ENCODE measurements at places on chromosomes 4 and X.

DNA sequence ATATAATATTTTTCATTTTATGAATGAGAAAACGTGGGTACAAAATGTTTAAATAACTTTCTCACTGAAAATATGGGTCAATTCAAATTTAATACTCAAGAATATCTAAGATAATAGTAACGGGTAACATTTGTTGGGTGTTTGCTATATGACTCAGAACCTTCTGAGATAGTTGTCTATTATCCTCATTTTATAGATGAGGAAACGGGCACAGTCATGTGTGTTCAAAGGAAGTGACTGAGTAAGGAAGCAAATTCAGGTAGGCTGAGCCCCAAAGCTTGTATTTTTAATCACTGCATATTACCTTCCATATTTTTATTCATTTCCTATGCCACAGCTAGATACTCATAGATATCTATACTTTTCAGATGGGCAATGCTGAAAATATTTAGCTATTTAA, 12.2 kb upstream of the CAMK2D start:
- no peak for DNase-seq

DNA sequence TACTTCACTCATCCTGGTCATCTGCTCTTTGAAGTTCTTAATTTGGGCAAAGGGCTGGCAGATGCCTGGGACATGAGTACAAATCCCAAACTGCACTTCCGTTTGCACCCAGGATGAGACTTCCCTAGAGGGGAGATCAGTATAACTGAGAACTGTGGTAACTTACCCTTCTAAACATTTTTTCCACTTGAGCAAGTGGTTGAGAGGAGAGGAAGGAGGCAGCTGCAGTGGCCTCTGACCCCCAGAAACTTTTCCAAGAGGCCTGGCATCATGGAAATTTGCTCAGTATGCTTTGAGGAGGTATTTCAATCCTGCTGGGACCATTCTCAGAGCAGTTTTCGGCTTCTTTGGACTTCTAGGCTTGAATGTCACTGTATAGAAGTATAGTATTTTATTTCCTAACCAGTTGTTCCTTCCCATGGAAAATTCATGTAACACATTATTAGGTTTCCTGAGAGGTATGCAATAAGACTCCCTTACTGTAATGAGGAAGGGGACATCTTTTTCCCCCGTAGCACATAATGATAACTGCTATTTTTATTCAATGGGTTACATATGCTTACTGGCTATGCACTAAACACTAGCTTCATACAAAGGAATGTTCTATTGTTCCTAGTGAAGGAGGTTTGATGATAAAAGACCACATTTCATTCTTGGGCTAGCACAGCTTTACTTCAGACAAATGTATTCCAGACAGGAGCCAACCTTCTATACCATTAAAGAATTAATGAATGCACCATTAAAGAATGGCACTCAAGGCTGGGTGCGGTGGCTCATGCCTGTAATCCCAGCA, 129.3 kb downstream of the SHROOM3 start:
- no peak for DNase-seq

- no peak for DNase-seq
These were observed 40.1 kb upstream of the SCML1 start for GRCh38 chrX:17697191-17697590.

GRCh38 chrX:98548519-98548918, 1664.8 kb downstream of the RPA4 start:
- DNase-seq: no peak

- no peak for DNase-seq
These were observed 49.2 kb downstream of the MOSPD2 start for GRCh38 chrX:14922437-14922836.

GRCh38 chr4:84870398-84871163, 95.9 kb downstream of the WDFY3 start:
- DNase-seq: no peak

DNA sequence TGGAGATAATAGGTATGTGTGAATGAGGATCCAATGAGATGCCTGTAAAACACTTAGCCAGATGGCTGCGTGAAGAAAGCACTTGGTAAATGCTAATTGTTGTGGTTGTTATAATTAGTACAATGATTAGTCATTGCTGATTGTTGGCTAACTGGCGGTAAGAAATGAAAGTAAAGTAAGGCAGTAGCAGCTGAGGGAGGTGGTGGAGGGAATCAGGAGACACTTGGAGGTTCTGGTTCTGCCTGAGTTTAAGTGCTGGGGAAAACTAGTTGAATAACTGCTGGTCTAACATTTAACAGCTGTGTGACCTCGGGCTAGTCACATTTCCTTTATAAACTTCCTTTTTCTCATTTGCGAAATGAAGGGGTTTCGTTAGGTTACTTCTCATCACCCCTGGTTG, 30.9 kb downstream of the CD38 start:
- no peak for DNase-seq
